ENCODE measurements at places on chromosomes 16 and 17.

DNA sequence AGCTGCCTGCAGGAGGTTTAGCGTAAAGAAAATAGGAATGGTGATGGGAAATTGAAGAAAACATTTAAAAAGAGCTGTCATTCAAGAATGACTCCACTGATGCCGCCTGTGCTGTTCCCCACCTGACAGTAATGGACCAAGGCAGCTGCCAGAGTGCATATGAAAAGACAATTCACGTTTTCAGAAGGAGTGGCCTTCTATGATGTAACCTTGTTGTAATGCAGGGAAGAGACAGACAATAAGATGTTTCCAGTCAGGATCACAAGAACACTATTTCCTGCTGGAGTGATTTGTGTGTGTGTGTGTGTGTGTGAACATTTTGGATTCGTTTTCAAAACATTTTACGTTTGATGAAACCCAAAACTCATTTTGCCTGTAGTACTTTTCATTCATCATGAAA, 203.7 kb downstream of the LGALS9B start:
- DNase-seq, result no peak

DNA sequence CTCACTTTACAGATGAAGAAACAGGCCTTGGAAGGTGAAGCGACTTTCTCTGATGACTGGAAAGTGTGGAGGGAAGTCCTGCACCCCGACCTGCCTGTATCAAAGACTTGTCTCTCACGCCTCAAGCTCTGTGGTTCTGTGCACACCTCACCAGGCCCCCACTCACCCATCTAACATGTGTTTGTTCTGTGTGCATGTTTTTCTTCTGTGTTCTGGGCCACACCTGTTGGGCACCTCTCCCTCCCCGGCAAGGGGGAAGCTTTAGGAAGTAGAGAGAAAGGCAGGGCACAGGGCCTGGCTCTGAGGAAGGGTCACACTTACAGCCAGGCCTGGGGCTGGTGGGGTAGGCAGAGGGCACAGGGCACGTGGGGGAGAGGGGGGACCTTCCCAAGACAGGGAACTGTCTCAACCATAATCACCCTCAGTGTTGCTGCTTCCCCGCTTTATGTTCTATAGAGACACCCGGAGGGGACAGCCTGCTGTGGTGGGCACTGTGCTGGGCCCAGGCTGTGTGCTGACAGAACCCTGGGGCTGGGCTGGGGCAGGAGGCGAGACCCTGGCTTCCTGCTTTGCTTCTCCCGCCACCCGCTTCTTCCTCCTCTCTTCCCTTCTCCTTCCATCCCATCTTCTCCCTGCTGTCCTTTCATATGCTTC, 7.3 kb downstream of the RPRML start:
- no peak for DNase-seq

- no peak for DNase-seq
Measured at GRCh38 chr17:17698869-17699351, 17.7 kb downstream of the RAI1 start.

DNA sequence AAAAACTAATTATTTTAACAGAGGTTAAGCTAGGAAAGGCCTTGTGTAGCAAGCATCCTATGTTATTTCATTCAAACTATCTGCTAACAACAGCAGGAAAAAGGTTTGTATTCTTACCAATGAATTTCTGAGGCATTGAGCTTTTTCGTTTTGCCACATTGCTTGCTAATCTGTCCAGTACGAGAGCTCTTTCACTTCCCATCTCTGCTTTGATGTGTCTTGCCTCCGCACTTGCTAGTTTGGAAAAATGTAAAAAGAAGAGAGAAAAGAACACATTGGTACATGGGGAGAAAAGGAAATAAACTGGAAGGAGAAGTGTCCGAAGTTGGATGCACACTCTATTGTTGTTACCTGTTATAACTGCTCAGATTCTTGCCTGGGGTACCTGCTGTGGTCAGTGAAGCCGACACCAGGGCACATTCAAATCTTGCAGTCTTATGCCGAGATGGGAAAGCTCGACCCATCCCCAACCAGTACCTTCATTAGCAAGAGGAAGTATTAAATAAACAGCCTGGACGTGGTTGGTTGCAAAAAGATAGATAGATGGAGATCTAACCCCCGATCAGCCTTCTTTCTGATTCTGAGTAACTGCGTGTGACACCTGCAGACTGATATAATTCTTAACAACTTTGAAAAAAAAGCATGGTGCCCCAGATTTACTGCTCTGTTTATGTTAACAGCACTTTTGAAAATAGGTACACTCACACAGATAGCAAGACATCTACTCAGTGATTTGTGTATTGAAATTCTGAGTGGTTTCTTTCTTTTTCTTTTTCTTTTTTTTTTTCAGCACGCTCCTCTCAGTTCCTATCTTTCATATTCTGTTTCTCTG, 40.0 kb downstream of the GRB7 start:
- no peak for DNase-seq

DNA sequence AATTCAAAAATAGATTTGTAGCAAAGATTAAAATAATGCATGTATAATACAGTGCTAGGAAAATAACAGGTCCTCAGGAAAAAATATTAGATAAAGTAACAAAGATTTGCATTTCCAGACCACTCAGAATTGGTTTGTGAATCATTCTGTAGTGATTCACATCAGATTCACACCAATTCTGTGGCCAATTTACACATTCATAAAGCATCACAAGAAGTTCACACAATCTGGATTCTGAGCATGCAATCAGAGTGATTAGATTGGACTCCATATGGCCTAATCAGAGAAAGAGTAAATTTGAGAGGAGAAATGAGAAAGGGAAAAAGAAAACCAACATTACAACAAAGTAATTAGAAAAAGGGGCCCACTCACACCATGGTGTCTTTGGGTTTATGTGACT, 36.0 kb upstream of the SLC47A1 start:
- no peak for DNase-seq

GRCh38 chr16:10085078-10085798, 97.0 kb downstream of the GRIN2A start:
- no peak for DNase-seq

DNA sequence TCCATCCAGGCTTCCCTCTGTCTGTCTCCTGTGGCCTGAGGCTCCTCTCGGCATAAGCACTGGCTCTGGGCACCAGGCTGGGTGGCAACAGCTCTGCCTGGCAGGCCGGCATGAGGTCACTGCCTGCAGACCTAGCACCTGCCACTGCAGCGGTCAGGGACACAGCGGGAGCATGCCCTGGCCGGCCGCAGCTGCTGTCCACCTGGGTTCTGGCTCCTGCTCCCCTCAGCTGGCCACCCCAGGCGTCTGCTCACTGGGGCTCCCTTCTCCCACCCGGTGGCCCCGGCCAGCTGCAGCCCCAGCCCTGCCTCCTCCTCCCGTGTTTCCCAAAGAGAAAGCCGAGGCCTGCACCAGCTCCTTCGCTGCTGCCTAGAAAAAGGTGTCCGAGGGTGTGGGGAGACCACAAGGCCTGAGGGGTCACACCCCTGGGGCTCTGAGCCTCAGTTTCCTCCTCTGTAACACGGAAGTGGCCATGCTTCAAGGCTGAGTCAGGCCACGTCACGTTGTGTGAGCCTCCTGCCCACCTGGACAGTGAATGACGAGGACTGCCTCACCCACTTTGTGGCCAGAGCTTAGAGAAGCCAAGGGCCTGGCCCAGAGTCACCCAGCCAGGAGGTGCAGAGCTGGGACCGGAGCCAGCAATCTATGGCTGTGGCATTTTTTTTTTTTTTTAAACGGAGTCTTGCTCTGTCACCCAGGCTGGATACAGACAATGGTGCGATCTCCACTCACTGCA, 6.7 kb downstream of the NTHL1 start:
- DNase-seq, result no peak

DNA sequence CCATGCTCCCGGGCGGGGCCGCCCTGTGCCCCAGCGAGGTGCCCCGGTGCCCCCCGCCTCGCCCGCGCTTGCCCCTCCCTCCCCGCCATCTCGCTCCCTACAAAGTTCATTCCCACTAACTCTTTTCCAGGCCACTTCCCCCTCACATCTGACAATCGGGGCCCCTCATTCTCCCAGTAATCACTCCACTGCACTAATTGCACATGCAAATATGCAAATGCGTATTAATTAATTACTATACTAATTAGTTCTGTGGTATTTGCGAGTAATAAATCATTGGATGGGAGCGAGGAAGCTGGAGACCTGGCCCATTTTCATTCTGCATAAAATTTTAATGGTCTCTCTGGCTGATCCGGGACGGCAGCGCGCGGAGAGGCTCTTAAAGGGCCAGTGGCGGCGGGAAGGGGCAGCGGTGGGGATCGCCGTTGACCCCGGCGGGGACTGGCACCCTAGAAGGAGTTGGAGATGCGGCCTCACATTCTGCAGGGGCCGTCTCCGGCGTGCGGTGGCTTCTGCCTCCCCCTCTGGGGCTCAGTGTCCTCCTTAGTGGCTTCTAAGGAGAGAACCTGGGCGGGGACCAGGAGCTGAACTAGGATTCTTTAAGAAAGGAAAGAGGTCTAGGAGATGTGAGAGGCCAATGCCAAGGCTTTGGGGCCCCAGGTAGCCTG, 8.4 kb upstream of the PPP1R1B start:
- DNase-seq, result peak; percentile 49

All from hematopoietic multipotent progenitor cell treated with erythropoietin and hydrocortisone succinate and interleukin-3 and kit ligand, for 4 days (in vitro differentiated cells).